ENCODE measurements at places on chromosomes 13 and 19.

DNA sequence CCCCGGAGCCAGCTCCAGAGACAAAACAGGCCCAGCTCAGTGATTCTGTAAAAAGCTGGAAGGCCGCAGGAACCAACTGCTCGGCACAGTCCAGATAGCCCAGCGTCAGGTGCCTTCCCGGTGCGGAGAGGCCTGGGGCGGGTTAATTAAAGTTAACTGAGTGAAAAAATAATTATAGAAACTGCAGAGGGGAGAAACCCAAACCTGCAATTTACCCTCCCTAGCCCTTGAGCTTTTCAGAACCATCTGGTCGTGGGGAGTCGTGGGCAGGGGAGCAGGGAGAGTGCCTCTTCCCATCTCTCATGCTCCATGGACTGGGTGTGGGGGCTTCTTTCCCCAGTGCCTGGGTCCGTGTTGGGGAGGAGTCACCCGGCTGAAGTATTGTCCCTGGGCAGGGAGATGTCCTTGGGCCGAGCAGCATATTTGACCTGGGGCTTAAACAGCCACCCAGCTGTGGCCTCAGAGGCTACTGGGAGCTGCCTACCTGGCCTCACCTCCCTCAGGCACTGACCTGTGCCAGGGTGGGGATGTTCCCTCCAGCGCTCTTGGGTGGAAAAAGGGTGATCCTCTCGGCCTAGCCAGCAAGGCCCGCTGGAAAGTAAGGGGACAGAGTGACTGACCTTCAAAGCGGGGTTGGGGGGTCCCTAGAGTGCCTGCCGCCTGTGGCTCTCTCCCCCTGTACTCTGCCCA, 65.9 kb downstream of the CHST8 start:
- no peak for DNase-seq

- DNase-seq: no peak
Observed at GRCh38 chr13:24005755-24006281, 108.5 kb upstream of the C1QTNF9B start.

DNA sequence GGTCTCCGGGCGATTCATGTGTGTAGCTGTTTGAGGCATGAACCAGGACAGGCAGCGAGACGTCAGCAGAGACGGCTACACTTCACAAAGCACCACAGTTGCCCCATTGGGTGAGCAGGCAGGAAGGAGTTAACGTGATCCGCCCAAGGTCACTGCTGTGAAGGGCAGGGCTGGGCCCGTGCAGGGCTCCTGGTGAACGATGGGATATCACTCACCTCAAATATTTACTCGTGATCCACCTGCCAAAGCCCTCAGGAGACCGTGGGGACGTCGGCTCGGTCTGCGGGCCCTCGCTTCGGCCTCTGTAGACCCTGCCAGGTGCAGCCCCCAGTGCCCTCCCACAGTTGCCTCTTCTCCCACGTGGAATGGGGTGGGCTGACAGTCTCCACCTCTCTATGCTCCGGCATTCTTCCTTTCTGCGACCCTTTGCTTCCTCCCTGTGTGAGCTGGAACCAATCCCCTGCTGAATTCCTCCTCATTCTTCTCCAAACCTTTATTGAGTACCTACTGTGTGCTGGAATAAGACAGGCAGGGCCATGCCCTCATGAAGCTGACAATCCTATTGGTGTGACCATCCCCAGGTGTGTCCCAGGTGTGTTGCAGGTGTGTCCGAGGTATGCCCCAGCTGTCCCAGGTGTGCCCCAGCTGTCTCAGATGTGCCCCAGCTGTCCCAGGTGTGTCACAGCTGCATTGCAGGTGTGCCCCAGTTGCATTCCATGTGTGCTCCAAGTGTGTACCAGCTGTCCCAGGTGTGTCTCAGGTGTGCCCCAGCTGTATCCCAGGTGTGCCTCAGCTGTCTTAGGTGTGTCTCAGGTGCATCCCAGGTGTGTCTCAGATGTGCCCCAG, 2.0 kb upstream of the GRK1 start:
- DNase-seq: no peak

DNA sequence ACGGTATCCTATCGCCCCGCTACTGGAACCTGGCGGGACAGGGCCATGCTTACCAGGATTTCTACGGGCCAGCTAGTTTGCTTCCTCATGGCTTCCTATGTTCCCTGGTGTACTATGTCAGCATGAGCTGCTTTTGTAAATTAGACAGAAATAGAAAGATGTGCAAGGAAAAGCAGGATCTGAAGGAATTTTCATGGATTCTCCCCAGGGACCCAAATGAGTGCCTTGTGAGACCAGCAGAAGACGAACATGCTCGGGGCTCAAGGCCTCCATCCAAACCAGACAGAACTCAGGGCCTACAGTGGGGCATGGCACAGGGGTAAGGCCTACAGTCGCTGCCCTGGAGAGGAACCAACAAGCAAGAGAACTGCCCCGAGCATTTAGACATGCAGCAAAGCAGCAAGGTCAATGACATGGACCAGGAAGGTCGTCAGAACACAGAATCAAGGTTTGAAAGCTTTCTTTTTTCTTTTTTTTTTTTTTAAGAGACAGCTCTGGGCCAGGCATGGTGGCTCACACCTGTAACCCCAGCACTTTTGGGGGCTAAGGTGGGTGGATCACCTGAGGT, 17.3 kb downstream of the EPS15L1 start:
- no peak for DNase-seq

GRCh38 chr19:45117167-45117594, 24.2 kb downstream of the PPP1R37 start:
- no peak for DNase-seq

- DNase-seq: no peak
Observed at GRCh38 chr13:108813587-108814170, 184.3 kb downstream of the MYO16 start.

- no peak for DNase-seq
Observed at GRCh38 chr13:72889495-72889894, 107.6 kb downstream of the PIBF1 start.

DNA sequence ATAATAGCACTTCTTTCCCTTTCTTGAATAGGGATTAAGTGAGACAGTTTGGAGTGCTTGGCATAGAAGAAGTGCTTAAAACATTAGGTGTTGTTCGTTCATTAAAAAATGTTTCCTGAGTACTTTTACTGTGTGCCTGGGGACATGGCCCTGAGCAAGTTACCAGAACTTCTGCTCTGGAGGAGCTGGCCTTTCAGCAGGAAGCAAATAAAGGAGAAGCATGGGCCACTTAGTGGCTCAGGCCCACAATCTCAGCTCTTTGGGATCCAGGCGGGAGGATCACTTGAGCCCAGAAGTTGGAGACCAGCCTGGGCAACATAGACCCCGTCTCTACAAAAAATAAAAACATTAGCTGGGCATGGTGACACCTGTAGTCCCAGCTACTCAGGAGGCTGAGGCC, 5.7 kb downstream of the DNM2 start:
- no peak for DNase-seq

GRCh38 chr13:33058776-33059327, 42.6 kb downstream of the KL start:
- DNase-seq: no peak
